ENCODE measurements at places on chromosomes 5 and 9.

DNA sequence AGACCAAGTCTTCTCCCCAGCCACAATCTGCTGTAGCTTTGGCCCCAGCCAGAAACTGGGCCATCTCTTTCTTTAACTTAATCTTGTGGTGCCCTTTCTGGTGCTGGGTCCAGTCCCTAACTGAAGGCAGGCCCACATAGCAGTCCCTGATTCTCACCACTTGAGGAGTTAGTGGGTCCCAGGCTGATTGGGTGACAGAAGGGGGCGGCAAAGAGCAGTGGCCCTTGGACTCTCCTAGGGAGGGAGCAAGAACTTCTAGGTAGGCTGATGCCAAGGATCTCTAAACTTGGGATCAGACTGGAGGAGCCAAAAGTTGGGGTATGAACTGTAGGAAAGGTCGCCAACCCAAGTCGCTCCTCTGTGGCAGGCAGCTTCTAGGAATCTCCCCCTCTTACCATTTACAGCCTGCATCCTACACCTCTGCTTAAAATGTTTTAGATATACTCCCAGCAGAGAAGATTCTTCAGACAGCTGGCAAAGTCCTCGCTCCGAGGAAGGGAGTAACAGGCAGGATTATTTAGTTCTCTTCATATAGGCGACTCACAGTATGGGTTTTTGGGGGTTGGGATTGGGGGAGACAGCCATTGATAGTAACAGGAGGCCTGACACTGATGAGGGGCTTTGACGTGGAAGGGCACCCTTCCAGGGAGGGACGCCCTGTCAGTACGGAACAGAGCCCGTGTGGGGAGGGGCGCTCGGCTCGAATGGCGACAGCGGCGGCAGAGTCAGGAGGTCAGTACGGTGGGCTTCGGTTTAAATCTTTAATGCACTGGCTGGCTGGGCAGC is 2.0 kb upstream of the CCL27 start:
- DNase-seq, result peak; percentile 55

DNA sequence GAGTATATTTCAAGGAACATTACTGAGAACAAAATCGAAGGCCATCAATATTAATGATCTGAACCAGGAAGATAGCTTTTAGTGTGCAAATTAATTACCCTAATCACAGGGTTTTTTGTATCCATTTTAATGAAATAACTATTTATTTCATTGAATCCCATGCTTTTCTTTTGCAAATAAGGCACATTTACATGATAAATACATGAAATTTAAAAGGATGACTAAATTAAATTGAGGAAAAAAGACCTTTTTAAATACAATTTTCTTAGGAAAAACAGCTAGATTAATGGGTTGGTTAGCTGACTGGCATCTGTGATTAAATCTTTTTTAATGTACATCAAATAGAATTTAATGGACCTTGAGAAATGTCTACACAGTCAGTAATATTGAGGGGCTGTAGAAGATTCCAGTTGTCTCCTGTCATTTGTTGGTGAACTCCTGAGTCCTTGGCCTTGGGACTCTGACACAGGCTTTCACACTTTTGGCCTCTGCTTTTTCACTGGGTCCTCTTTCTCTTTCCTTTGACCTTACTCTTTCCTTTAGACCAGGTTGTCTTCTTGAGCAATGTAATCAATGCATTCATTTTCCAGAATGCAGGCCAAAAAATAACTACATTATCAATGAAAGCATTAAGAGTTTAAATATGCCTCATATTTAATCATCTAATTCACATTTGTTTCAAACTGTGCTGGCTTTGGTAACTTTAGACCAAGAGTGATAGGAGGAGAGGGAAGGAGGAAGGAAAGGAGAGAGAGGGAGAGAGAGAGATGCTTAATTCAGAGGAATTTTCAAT is 511.5 kb downstream of the ZNF608 start:
- no peak for DNase-seq

- DNase-seq, result no peak
These were observed 20.2 kb downstream of the OTULIN start for GRCh38 chr5:14684757-14685156.

DNA sequence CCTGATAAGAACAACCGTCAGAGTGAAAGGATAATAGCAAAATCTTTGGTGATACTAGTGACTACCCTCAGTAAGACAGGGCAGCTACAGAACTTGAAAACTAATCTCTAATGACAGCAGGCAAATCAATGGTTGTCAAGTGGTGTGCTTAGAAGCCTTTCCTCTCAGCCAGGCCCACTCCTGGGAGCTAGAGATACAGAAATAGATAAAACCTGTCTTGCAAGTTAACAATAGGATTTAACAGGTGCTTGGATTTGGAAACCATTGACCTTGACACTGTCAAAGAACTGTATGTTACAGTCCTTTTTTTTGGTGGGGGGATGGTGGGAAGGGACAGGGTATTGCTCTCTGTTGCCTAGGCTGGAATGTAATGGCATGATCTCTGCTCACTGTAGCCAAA is 118.6 kb downstream of the BASP1 start:
- no peak for DNase-seq

DNA sequence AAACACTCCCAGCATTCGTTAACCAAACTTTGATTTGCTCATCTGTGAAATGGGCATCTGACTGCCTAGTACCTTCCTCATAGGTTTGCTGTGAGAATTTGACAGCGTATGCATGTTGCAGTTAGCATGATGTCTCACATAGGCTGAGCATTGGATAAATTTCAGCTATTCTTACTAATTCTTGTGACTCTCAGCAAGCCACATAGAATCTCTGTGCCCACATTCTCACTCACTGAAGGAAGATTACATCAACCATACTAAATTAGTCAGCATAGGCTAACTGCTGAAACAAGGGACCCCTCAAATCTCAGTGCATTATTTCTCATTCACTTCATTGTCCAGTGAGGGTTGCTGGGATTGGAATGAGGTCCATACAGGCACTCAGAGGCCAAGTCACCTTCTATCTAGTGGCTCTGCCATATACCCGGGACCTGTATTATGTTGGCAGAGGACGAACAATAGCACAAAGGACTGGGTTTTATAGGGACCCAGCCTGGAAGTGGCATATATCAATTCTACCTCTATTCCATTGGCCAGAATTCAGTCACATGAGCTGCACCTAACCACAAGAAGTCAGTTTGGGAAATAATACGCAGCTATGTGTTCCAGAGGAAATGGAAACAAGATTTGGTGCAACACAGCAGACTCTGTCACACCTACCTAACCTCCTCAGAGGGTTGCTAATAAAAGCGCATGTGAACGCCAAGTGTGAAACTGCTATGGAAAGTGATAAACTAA is 4.2 kb upstream of the PTGER4 start:
- DNase-seq, result no peak
